Activated naive CD4-positive, alpha-beta T cell treated with Interleukin-2 at 50 U/mL for 16 hours (primary cell): ENCODE measurements at places on chromosomes 2 and 18.

- no peak for DNase-seq
These were observed 52.7 kb upstream of the ITGA4 start for GRCh38 chr2:181404472-181404871.

DNA sequence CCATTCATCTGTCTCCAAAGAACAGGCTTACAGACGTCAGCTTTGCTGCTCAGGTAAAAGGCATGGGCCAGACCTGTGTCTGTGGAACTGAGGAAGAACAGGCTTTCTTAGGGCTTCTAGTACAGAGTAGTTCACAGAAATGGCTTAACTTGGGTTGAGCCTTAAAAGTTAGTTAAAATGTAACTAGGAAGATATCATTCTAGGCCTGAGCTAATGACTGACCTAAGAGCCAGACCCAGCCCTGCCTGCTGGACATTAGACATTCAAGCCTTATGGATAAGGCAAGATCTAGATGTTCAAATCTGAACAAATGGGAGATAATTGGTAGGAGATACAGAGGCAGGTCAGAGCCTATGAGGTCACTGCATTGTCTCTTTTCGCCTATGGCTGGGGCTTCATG, 73.9 kb upstream of the SLC14A2 start:
- DNase-seq = no peak

DNA sequence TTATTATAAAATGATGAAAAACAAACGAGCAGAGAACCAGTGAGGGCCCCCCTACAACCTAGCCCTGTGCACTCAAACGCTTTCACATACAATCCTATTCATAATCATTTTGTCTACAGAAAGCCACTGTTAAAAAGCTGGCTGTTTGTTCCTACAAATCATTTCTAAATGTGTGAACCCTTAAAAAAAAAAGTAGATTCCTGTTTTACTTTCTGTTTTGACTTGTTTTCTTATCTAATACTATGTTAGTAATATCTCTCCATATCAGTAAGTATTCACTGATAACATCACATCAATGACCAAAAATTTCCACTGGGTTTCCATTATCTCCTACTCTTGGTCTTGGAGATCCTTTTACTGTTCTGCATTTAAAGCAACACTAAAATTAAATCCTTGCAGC, 128.8 kb upstream of the TTC39C start:
- no peak for DNase-seq

GRCh38 chr2:236555481-236555880, 14.1 kb upstream of the ACKR3 start:
- no peak for DNase-seq

- DNase-seq = no peak
These were observed 29.8 kb upstream of the TMEM131 start for GRCh38 chr2:98025481-98026037.

GRCh38 chr18:43661570-43661969, 384.3 kb upstream of the SYT4 start:
- no peak for DNase-seq

DNA sequence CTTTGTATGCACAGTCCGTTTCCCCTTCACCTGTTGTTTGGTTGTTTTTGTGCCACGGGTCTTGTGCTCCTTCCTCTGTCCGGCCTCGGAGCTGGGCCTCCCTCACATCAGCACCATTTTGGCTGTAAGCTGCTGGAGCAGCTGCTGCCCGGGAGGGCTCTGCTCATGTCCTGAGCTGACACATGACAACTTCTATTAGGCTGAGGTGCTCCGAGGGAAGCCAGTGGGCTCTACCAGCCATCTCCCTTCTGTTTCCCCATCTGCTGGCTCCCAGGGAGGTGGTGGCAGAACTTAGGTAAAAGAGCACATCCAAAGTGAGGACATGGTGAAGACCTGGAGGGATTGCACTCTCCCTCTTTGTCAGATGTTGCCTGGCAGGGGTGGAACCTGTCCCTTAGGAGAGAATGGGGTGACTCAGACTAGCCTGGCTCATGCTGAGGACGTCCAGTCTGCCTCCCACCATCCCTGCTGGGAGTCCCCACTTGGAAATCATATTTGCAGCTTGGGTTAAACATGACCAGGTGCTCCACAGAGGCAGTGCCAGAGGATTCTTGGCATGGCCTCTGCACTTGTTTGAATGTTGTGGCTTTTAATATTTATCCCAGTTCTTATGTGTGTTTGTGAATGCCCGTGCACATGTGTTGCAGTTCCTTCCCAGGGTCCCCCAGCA, 49.8 kb upstream of the TNP1 start:
- DNase-seq = no peak

DNA sequence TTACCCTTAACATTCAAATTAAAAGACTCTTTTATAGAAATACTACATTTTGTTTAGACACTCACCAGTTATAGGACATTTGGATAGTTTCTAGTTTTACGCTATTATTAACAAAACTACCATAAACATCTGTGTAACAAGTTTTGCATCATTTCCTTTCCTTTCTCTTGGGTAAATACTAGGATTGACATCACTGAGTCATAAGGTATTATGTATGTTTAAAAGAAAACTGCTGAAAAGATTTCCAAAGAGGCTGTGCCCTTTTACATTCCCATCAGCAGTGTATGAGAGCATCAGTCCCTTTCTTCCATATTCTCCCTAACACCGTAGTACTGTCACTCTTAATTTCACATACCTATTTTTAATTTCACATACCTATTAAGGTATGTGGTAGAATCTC, 130.6 kb downstream of the USP34 start:
- DNase-seq = no peak

DNA sequence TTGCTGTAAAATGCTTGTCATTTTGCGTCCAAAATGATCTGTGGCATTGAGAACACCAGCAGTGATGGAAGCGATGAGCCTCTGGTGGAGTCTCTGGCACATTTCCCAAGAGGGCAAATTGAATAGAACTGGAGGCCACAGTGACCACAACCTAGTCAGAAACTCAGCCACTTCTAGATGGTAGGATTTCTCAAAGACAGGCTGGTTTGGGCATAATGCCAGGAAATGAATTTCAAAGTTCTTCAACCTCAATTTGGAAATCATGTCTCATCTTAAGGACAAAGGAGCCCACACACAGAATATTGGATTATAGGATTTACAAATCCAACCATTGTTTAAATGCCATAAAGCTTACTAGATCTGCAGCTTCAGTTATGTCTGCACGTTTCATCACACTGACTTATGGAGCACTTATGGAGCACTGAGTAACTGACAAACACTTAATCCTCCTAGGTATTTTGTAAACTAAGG, 132.1 kb downstream of the COL6A3 start:
- DNase-seq = no peak

DNA sequence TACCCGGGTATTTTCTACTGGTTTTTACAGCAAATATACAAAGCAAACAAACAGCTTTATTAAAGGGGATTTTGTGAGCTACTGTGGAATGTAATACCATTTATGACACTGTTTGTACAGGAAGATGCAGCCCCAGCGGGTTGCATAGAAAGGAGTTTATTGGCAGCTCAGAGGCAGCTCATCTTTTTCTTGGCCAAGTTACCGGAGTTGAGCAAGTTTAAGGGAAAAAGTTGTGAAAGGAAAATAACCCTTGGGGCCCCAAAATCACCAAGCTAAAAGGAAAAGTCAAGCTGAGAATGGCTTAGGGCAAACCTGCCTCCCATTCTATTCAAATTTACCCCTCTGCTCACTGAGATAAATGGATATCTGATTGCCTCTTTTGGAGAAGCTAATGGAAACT, 60.8 kb downstream of the MOB4 start:
- DNase-seq = no peak

GRCh38 chr2:11132036-11132671, 23.1 kb upstream of the SLC66A3 start:
- DNase-seq = no peak

GRCh38 chr2:148974095-148974494, 64.4 kb upstream of the LYPD6B start:
- no peak for DNase-seq

DNA sequence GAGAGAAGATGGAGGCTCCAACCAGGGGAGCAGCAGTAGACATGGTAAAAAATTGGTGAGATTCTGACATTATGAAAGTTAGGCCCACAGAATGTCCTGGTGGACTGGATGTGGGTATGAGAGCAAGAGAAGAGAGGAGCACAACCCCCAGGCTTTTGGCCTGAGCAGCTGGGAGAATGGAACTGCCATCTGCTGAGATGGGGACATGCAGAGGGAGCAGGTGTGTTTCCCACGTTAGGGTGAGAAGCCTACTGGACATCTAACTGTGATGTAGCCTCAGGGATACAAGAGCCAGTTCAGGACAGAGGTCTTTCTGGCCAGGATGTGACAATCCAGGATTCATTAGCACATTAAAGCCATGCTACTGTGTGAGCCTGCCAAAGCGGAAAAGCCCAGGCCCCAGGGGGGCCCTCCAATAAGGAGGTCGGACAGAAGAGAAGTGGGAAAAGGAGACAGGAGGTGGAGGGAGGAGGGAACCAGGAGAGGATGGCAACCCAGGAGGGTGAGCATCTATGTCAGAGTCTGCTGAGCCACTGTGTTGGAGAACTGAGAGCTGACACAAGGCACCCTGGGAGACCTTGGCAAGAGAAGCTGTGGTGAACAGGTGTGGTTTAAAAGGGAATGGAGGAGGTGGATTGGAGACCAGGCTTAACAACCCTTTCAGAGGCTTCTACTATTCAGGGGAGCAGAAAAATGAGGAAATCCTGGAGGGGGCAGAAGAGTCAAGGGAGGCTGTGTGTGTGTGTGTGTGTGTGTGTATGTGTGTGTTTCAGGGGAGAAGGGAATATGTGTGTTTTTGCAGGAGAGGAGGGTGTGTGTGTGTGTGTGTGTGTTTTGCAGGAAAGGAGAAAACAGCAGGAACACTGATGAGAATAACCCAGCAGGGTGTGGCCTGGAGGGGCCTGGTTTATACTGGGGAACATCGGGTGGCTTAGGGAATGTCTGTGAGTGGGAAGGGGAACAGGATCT, 10.5 kb downstream of the CYB5A start:
- no peak for DNase-seq

GRCh38 chr2:108194409-108195132, 45.2 kb upstream of the SULT1C3 start:
- no peak for DNase-seq

- no peak for DNase-seq
These were observed 348.4 kb upstream of the RAB12 start for GRCh38 chr18:8260827-8261226.

DNA sequence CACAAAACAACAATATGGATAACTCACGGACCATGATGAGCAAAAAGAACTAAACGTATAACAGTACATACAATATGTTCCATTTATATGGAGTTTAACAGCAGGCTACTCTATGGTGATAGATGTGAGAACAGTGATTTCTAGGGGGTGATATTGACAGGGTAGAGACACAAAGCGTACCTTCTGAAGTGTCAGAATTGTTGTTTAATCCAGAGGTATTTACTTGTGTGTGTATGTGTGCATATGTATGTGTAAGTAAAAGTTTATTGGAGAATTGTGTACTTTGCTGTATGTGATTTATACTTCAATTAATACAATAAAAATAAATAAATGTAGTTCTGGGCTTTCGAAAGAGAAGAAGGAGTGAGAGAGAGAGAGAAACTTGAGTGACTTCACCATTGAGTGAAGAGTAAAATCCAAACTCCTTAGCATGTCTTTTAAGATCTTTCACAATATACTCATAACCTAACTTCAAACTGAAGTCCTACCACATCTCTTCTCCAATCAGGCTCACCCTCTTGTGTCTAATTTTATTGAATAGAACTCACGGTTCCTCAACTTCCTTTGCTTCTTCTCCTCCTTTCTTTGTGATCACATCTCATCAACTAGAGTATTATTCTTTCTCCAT, 126.0 kb upstream of the KLF7 start:
- no peak for DNase-seq

GRCh38 chr18:64734063-64734462, 585.2 kb upstream of the LINC00305 start:
- no peak for DNase-seq

DNA sequence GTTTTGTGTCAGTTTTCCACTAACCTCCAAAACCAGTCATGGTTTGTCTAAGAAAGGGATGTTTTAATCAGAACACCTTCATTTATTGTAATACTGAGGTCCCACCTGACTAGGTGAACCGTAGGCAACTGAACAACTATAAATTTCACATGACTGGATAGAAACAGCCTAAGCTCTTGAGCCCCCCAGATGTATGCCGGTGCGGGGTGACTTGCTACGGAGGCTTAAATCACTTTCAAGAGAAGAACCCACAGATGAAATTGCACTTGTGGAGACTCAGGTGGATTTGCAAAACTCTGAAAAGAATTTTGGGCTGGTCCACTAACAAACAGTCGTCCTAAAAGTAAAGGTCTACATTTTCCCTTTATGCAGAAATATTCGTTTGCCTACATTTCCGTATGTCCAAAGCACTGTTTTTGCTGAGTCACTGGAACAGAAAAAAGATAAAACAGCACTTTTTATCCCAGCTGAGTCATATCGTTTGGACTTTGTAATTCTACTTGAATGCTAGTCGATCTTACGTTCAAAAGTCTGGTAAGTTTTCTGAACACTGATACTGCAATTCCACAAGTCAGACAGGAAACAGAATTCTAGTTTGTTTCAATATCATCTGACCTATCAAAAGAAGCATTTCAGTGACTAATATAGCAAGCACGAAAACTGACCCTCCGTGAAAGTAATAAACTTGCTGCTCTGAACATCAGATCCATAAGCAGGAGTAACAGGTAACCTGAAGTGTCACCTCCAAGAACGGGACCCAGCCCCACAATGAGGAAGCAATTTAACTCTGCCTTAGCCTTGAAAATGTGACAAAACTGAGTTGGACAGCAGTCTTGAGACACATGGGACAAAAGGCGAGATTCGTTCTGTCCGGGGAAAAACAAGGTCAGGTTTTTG, 18.1 kb downstream of the ZNF516 start:
- DNase-seq = no peak

DNA sequence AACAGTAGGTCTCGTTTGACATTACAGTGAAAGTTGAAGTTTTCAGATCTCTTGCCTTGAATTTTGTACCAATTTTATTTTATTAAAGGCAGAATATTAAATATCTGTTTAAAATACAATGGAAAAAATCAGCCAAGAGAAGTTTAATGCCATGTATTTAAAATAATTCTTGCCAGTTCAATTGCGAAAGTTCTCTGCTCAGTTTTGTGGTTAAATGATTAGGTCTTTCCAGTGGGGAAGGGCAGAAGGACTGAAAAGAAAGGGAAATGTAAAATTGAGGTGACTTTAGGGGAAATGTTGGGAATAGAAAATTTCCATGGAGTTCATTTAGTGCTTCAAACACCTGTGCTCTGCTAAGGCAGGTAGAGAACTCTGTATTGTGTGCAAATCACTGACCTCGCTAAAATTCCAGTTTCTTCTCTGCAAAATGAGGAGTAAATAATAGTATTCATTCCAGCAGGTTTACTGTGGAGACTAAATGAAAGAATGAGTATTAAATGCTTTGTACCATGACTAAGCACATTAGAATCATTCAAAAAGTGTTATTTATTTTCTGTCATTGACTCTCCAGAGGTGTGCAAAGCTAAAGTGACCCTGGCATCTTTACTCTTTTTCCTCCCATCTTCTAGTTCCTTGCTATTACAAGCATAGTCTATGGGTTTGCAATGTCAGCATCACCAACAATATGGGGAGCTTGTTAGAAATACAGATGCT, 74.4 kb downstream of the KIAA1328 start:
- DNase-seq = no peak

- DNase-seq = no peak
These were observed 174.5 kb downstream of the LAMA1 start for GRCh38 chr18:6943143-6943542.
